Naive thymus-derived CD8-positive, alpha-beta T cell (primary cell): ENCODE measurements at places on chromosomes 2 and 18. TPM values are rescaled to one million over a fixed set of nuclear protein-coding genes. Genes with fewer than 3 reads are reported as not detected.

Gene TBC1D8
- 0.20 TPM for polyA plus RNA-seq

GRCh38 chr2:97936199-97936598, 59.5 kb downstream of the TMEM131 start:
- H3K4me3 ChIP-seq = peak overlapping the region; percentile 62
- DNase-seq = no peak
- H3K4me1 ChIP-seq = peaks cover 33% of the 10 kb centered on the region
- peak overlapping the region; percentile 3 for H3K27ac ChIP-seq

GRCh38 chr2:36541891-36542595, 55.9 kb downstream of the FEZ2 start:
- H3K4me3 ChIP-seq = no peak overlapping the region
- H3K27me3 ChIP-seq = no peaks in the 10 kb centered on the region
- no peak for DNase-seq
- H3K27ac ChIP-seq = no peak overlapping the region
- no peaks in the 10 kb centered on the region for H3K4me1 ChIP-seq

- no peaks in the 10 kb centered on the region for H3K4me1 ChIP-seq
- DNase-seq = peak; percentile 59
- no peaks in the 10 kb centered on the region for H3K27me3 ChIP-seq
- peaks cover 17% of the 10 kb centered on the region for H3K36me3 ChIP-seq
- H3K4me3 ChIP-seq = no peak overlapping the region
Measured at GRCh38 chr2:147910990-147911473, 66.2 kb downstream of the ACVR2A start.

Gene ACKR3
- 2.4 TPM for polyA plus RNA-seq

GRCh38 chr18:47755102-47755456, 175.4 kb downstream of the SMAD2 start:
- peaks cover 13% of the 10 kb centered on the region for H3K36me3 ChIP-seq
- H3K4me1 ChIP-seq = peaks cover 4% of the 10 kb centered on the region
- DNase-seq = no peak
- peaks cover 4% of the 10 kb centered on the region for H3K27me3 ChIP-seq
- no peak overlapping the region for H3K4me3 ChIP-seq

DNA sequence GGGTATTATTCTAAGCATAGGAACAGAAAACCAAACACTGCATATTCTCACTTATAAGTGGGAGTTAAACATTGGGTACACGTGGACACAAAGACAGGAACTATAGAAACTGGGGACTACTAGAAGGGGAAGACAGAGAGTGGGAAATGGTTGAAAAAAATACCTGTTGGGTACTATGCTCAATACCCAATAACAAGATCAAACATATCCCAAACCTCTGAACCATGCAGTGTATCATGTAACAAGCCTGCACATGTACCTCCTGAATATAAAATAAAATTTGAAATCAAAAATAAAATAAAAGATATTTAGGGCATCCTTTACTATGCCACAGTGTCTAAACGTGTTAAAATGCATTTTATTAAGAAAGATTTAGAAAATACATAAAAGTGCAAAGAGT, 221.0 kb upstream of the TFPI start:
- no peaks in the 10 kb centered on the region for H3K27me3 ChIP-seq
- no peak for DNase-seq
- no peak overlapping the region for H3K27ac ChIP-seq
- H3K4me1 ChIP-seq = no peaks in the 10 kb centered on the region

DNA sequence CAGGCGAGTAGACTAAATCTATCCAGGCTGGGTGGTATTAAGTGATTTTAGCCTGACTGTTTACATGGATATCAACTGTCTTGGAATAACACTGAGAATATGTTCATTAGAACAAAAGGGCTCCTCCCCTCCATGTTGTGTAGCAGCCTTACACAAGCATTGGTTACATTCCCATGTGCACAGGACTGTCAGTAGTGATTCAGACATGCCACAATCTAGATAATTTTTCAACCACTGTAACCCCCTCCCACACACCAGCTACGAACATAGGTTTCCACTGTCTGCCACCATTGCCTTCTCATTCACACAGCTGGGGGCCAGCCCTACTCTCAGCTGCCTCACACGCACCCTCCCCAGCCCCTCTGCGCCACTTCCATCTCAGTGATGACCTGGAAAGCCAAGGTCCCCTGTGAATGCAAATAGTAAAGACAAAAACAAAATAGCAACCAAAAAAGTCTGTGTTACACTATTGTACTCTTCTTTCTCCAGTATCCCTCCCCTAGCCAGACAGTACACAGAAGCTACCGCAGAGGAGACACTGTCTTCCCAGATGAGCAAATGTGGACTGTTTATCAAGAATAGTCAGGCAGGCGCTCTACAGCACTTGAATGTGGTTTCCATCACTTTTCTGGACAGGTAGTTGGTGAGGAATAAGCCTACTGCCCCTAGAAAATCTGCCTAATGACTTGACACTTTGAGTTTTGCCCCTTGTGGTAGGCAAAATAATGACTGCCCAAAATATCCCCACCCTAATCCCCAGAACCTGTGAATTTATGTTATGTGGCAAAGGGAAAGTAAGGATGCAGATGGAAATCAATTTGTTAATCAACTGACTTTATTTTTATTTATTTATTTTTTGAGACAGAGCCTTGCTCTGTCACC, 27.9 kb upstream of the TYMS start:
- no peaks in the 10 kb centered on the region for H3K4me1 ChIP-seq
- DNase-seq = no peak
- H3K27ac ChIP-seq = no peak overlapping the region
- peaks cover 13% of the 10 kb centered on the region for H3K27me3 ChIP-seq
- H3K4me3 ChIP-seq = no peak overlapping the region
- H3K36me3 ChIP-seq = no peaks in the 10 kb centered on the region

Gene CRACDL
- 0.49 TPM for polyA plus RNA-seq

- peaks cover 44% of the 10 kb centered on the region for H3K27me3 ChIP-seq
- DNase-seq = no peak
- no peak overlapping the region for H3K4me3 ChIP-seq
- peaks cover 10% of the 10 kb centered on the region for H3K4me1 ChIP-seq
- H3K27ac ChIP-seq = no peak overlapping the region
Measured at GRCh38 chr2:40465-40864, 5.8 kb downstream of the FAM110C start.

Gene REG1B
- not detected for polyA plus RNA-seq

- H3K4me3 ChIP-seq = no peak overlapping the region
- no peaks in the 10 kb centered on the region for H3K36me3 ChIP-seq
- DNase-seq = peak; percentile 70
- H3K27me3 ChIP-seq = peaks cover 30% of the 10 kb centered on the region
- no peak overlapping the region for H3K27ac ChIP-seq
- peaks cover 8% of the 10 kb centered on the region for H3K4me1 ChIP-seq
Measured at GRCh38 chr18:80157708-80158343, 48.8 kb downstream of the ADNP2 start.

DNA sequence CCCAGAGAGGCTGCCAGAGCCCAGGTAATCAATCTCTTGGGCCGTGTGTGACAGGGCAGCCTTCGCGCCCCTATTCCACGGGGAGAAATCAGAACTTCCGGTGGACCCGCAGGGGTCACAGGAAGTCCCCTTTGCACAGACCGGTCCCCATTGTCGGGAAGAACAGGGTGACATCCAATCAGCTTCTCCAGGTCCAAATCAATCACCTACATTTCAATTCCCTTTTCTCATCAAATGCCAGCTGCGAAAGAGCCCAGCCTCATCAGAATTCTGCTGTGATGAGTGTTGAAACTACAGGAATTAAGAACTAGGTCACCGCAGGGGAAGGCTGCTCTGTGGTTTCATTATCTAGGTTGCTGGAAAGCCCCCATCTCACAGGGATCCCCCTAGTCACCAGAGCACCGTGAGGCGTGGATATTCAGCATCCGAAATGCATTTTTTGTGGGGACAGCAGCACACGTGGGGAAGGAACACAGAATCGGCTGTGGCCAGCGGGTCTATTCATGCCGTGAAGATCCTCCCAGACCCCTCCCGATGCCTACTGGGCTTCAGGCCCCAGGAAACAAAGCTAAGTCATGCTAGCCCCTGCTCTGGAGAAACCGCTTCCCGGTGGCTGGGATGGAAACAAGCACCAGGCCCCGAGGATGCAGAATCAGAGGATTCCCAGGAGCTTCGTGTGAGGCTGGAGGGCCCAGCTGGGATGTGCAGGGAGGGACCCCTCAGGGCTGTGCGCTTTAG, 193.7 kb upstream of the ID2 start:
- H3K27ac ChIP-seq = peak overlapping the region; percentile 90
- peak; percentile 58 for DNase-seq
- H3K4me3 ChIP-seq = peak overlapping the region; percentile 83
- H3K36me3 ChIP-seq = no peaks in the 10 kb centered on the region
- H3K27me3 ChIP-seq = no peaks in the 10 kb centered on the region
- peaks cover 21% of the 10 kb centered on the region for H3K4me1 ChIP-seq

DNA sequence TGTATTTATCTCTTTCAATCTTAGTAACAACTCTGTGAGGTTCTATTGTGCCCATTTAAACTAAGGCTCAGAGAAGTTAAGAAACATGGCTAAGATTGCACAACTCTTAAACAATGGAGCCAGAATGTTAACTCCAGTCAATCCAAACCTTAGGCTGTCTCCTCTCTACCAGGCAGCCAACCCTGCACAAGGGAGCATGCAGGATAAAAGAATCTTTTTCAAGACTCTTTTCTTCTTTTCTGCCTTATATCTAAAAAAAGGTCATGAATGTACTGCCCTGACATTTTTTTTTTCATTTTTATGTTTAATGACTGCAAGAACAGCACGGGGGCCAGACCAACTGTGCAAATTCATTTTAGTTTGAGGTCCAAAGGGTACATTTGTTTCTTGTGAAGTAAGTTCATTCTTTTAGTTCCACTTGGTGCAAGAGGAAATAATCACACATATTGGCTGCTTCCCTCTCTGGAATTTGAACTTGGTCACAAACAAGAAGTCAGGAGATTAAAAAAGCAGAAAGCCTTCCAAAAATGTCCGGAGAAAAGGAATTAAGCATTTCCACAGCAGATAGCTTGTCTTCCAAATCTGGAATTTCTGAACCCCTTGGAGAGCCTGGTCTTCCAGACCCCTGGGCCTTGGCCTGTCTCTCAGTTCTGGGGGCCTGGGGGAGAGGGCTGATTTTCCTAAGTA, 96.0 kb upstream of the RIOK3 start:
- H3K36me3 ChIP-seq = peaks cover 15% of the 10 kb centered on the region
- no peak for DNase-seq
- H3K27ac ChIP-seq = no peak overlapping the region
- peaks cover 15% of the 10 kb centered on the region for H3K4me1 ChIP-seq

- no peak overlapping the region for H3K27ac ChIP-seq
- H3K27me3 ChIP-seq = peaks cover 53% of the 10 kb centered on the region
- H3K4me1 ChIP-seq = peaks cover 2% of the 10 kb centered on the region
- H3K4me3 ChIP-seq = no peak overlapping the region
- no peak for DNase-seq
Measured at GRCh38 chr18:76233406-76233805, 261.6 kb downstream of the ZNF516 start.

GRCh38 chr2:156455361-156455975, 19.3 kb downstream of the GPD2 start:
- no peaks in the 10 kb centered on the region for H3K27me3 ChIP-seq
- no peak overlapping the region for H3K4me3 ChIP-seq
- H3K4me1 ChIP-seq = peaks cover 29% of the 10 kb centered on the region

Gene DES
- not detected for polyA plus RNA-seq

DNA sequence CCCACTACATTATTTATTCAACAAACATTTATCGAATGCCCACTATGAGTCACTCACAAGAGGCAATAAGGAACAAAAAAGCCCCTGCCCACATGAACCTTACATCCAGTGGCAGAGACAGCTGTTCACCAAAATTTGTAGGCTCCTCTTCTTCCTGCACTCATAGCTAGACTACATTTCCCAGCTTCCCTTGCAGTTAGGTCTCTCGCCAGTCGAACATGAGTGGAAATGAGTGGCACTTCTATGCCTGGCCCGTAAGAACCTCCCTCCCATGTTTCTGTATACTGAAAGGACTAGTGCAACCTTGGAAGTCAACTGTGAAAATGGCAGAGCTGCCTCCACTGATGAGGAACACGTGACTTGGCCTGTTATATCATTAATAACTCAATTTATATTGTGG, 19.4 kb upstream of the NCOA1 start:
- H3K27ac ChIP-seq = no peak overlapping the region
- no peak for DNase-seq
- no peaks in the 10 kb centered on the region for H3K36me3 ChIP-seq
- H3K4me1 ChIP-seq = no peaks in the 10 kb centered on the region
- no peak overlapping the region for H3K4me3 ChIP-seq
- peaks cover 8% of the 10 kb centered on the region for H3K27me3 ChIP-seq

Gene CFAP221
- not detected for polyA plus RNA-seq

GRCh38 chr2:60504049-60504448, 49.4 kb downstream of the BCL11A start:
- H3K36me3 ChIP-seq = no peaks in the 10 kb centered on the region
- H3K4me3 ChIP-seq = no peak overlapping the region
- H3K4me1 ChIP-seq = peaks cover 4% of the 10 kb centered on the region
- DNase-seq = no peak
- peaks cover 6% of the 10 kb centered on the region for H3K27me3 ChIP-seq

- H3K36me3 ChIP-seq = no peaks in the 10 kb centered on the region
- peaks cover 4% of the 10 kb centered on the region for H3K27me3 ChIP-seq
- H3K4me1 ChIP-seq = no peaks in the 10 kb centered on the region
- H3K27ac ChIP-seq = no peak overlapping the region
- H3K4me3 ChIP-seq = no peak overlapping the region
- DNase-seq = no peak
Measured at GRCh38 chr2:164287056-164287455, 334.2 kb downstream of the GRB14 start.

GRCh38 chr2:83238111-83238510, 1221.0 kb downstream of the SUCLG1 start:
- H3K36me3 ChIP-seq = no peaks in the 10 kb centered on the region
- no peak for DNase-seq
- H3K4me3 ChIP-seq = no peak overlapping the region
- H3K27me3 ChIP-seq = no peaks in the 10 kb centered on the region
- no peaks in the 10 kb centered on the region for H3K4me1 ChIP-seq

Gene CNGA3
- polyA plus RNA-seq = not detected

DNA sequence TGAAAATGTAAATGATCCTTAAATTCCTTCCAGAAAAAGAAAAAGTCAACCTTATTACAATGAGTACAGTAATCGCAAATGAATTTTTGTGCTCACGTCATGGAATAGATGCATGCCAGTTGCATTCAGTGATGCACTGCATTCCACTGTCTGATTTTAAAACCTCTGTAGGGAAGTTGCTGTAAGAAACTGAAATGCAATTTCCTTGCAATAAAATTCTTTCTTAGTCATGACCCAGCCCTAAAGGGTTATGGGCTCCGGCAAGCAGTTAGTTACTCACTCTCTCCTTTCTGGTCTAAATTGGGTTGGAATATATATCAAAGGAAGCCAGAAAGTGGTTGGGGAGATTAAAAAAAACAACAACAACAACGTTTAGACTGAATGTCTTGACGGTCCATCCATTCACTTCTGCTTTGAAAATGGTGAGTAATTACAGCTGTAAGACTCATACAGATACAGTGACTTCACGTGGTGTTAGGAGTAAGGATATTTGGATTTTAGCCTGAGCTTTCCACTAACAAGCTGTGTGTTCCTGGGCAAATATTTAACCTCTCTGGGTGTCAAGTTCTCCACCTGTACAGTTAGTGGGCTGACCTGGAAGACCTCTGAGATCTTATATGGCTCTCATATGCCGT, 8.6 kb upstream of the RND3 start:
- no peak overlapping the region for H3K4me3 ChIP-seq
- no peak for DNase-seq
- no peaks in the 10 kb centered on the region for H3K27me3 ChIP-seq
- H3K36me3 ChIP-seq = no peaks in the 10 kb centered on the region
- H3K27ac ChIP-seq = no peak overlapping the region
- H3K4me1 ChIP-seq = no peaks in the 10 kb centered on the region

- H3K27me3 ChIP-seq = no peaks in the 10 kb centered on the region
- no peak overlapping the region for H3K27ac ChIP-seq
- no peak for DNase-seq
- peaks cover 5% of the 10 kb centered on the region for H3K36me3 ChIP-seq
- no peak overlapping the region for H3K4me3 ChIP-seq
Measured at GRCh38 chr2:46530639-46531038, 51.3 kb downstream of the TMEM247 start.

Gene C1GALT1C1L
- polyA plus RNA-seq = 0.44 TPM
